ENCODE measurements at places on chromosomes 7 and 10.
A peak's percentile ranks its signal among the peaks of the same experiment; 100 is the strongest.

- DNase-seq: no peak
These were observed 52.9 kb upstream of the CHCHD3 start for GRCh38 chr7:133134810-133135209.

- no peak for DNase-seq
These were observed 13.2 kb downstream of the MLXIPL start for GRCh38 chr7:73611017-73611555.

DNA sequence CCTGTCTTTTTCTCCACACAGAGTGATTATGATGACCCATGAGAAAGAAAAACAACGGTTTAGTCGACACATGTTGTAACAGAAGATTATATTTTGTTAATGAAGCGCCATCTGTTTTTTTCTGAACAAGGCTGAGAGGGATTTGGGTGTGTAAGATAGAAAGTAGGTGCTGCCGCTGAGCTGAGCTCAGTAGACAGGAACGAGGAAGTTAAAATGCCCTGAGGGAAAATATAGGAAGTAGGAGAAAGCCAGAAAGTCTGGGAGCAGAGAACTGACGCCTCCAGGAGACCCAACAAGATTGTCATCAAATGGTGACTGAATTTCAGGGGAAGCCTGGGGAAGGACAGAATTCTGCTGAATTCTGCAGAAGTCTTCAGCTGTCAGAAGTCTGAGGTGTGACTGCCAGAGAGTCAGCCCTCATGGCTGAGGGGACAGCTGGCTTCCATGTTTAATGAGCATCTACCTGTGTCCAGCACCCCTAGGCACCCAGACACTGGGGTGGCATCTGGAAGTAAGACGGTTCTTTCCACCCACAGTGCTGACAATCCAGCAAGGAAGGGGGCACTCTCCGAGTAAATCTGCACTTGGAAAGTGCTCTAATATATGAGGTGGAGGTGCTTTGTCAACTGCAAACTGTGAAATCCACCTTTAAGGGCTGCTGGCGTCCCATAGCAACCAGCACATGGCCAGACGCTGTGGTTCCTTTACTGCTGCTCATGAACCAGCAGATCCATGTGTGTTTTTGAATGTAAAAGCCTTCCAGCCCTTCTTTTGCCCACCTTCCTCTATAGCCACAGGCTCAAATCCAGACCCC, 12.5 kb upstream of the TSPAN15 start:
- DNase-seq: no peak

DNA sequence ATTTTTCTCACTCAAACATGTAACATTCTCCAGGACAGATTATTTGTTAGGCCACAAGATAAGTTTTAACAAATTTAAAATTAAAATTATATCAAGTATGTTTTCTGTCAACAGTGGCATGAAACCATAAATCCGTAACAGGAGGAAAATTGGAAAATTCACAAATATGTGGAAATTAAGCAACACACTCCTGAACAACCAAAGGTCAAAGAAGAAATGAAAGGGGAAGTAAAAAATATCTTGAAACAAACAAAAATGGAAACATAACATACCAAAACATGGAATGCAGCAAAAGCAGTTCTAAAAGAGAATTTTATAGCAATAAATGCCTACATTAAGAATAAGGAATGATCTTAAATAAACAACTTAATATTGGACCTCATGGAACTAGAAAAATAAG, 147.3 kb downstream of the ZEB1 start:
- no peak for DNase-seq

GRCh38 chr10:89224739-89225443, 17.8 kb upstream of the CH25H start:
- DNase-seq: peak; percentile 33

DNA sequence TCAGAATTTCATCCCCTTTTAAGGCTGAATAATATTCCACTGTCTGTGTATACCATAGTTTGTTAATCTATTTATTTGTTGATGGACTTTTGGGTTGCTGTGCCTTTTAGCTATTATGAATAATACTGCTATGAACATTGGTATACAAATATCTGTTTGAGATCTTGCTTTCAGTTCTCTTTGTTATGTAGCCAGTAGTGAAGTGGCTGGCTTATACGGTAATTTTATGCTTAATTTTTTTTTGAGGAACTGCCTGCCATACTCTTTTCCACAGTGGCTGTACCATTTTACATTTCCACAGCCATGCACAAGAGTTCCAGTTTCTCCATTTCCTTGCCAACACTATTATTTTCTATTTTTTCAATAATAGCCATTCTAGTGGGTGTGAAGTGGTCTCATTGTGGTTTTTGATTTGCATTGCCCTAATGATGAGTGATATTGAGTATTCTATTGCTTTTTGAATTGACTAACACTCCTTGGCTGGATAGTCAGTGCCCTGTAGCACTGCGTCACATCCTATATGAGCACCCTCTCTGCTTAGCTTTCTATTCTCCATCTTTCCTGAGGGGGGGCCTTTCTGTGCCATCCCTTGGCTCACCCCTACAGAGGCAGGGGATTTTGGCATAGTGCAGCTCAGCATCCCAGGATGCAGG, 29.4 kb upstream of the RAPGEF5 start:
- no peak for DNase-seq

GRCh38 chr10:123464430-123465323, 201.5 kb upstream of the GPR26 start:
- no peak for DNase-seq
